Natural killer cell (primary cell): ENCODE measurements at places on chromosomes 3 and 15. TPM values are rescaled to one million over a fixed set of nuclear protein-coding genes. Genes with fewer than 3 reads are reported as not detected.

DNA sequence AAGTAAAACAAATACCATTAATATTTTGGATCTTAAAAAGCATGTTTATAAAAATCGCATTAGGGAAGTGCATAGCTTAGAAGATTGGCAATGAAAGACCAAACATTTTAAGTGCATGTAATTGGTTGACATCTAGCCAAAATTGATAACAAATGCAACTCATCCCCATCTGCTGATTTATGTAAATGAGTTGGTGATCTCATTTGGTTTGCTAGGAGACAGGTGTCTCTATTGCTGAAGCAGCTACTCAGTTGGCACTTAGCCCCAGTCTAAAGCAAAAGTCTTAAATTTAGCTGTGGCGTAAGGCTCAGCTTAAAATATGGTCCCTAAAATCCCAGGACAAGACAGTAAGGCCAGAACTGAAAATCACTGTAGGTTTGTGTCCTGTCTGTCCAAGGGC lies 113.5 kb upstream of the CHL1 start:
- no peaks in the 10 kb centered on the region for H3K4me1 ChIP-seq
- H3K4me3 ChIP-seq: no peak overlapping the region
- H3K36me3 ChIP-seq: no peaks in the 10 kb centered on the region
- no peak for DNase-seq
- H3K27me3 ChIP-seq: no peaks in the 10 kb centered on the region

DNA sequence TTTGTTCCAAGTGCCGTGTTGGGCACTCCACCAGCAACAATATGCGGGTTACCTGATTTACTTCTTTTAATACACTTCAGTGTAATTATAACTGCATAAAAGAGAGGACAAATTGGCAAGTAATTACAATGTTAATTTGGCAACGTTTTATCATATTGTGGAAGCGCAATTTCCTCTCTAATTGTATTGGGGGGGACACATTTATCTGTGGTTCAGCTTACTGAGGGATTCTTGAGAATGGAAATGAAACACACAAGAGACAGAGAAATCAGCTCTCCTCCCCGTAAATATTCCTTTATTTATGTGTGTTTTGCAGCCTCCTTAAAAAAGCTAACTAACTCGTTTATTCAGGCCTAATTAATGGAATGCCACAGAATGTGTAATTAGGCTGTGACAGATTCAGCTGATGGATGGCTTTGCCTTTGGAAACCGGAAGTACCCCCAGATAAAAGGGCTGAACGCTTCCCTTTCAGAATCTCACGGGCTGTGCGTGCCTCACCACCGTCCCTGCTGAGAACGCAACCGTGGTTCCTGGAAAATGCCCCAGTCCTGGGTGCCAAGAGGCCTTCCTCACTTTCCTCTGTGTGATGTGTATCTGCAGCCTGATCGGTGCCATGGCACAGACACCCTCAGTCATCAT lies 247.1 kb upstream of the ST8SIA2 start:
- H3K36me3 ChIP-seq: peaks cover 11% of the 10 kb centered on the region
- H3K27ac ChIP-seq: no peak overlapping the region
- H3K4me1 ChIP-seq: no peaks in the 10 kb centered on the region
- H3K4me3 ChIP-seq: no peak overlapping the region
- no peak for DNase-seq

The CLDN18 gene
- not detected for total RNA-seq

- no peaks in the 10 kb centered on the region for H3K27me3 ChIP-seq
- H3K4me1 ChIP-seq: no peaks in the 10 kb centered on the region
- H3K36me3 ChIP-seq: no peaks in the 10 kb centered on the region
Measured at GRCh38 chr15:93382200-93382820, 293.3 kb upstream of the RGMA start.

The TCAIM gene
- total RNA-seq: 11.0 TPM

The RNU5B-1 gene
- not detected for total RNA-seq

GRCh38 chr3:178455946-178456345 lies 80.3 kb upstream of the KCNMB2 start:
- no peaks in the 10 kb centered on the region for H3K27me3 ChIP-seq
- no peak overlapping the region for H3K4me3 ChIP-seq
- no peak for DNase-seq
- no peaks in the 10 kb centered on the region for H3K4me1 ChIP-seq
- no peak overlapping the region for H3K27ac ChIP-seq

GRCh38 chr3:15708882-15709677 lies 88.7 kb downstream of the ANKRD28 start:
- H3K4me1 ChIP-seq: no peaks in the 10 kb centered on the region
- H3K27me3 ChIP-seq: no peaks in the 10 kb centered on the region
- H3K36me3 ChIP-seq: peaks cover 39% of the 10 kb centered on the region
- H3K4me3 ChIP-seq: no peak overlapping the region
- DNase-seq: no peak

The COMMD4 gene
- total RNA-seq: 56.3 TPM

The GP9 gene
- total RNA-seq: 8.6 TPM

DNA sequence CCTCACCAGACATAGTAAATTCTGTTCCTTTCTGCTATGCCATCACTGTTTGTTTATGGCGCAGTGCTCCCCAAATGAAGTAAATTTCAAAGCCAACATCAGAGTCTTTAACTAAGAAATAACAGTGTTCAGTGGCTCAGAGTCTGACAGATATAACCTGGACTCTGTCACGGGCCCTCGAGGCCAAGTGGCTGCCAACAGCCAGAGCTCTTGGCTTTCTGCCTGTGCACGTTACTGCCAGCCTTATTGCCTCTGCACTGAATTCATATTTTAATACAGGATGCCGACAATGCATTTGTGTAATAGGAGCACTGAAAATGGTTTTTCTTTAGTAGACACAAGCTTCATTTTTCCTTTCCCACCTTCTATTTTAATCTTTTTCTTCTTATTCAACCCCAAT lies 219.9 kb downstream of the NLGN1 start:
- H3K4me3 ChIP-seq: no peak overlapping the region
- no peaks in the 10 kb centered on the region for H3K4me1 ChIP-seq
- no peaks in the 10 kb centered on the region for H3K27me3 ChIP-seq
- H3K27ac ChIP-seq: no peak overlapping the region
- no peak for DNase-seq

DNA sequence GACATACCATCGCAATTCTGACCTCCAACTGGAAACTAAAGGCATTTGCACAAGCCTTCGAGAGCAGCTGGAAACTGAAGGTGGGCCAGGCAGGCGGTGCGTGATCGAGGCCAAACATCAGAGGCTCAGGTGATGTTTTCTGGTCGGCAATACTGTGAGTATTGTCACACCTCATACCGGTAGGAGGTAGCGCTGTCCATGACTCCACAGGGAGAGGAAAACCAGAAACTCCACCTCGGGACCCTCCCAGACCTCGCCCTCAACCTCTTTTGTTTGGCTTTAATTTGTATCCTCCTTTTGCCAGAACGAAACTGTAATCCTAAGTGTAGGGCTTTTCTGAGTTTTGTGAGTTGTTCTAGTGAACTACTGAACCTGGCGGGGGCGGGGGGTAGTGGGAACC lies 43.6 kb downstream of the LDHAL6B start:
- DNase-seq: no peak
- no peak overlapping the region for H3K4me3 ChIP-seq
- H3K27ac ChIP-seq: no peak overlapping the region
- H3K27me3 ChIP-seq: no peaks in the 10 kb centered on the region
- peaks cover 12% of the 10 kb centered on the region for H3K4me1 ChIP-seq

- no peaks in the 10 kb centered on the region for H3K4me1 ChIP-seq
- H3K27ac ChIP-seq: no peak overlapping the region
- no peaks in the 10 kb centered on the region for H3K27me3 ChIP-seq
- DNase-seq: no peak
- no peaks in the 10 kb centered on the region for H3K36me3 ChIP-seq
Measured at GRCh38 chr3:169591983-169592644, 71.4 kb downstream of the MECOM start.

DNA sequence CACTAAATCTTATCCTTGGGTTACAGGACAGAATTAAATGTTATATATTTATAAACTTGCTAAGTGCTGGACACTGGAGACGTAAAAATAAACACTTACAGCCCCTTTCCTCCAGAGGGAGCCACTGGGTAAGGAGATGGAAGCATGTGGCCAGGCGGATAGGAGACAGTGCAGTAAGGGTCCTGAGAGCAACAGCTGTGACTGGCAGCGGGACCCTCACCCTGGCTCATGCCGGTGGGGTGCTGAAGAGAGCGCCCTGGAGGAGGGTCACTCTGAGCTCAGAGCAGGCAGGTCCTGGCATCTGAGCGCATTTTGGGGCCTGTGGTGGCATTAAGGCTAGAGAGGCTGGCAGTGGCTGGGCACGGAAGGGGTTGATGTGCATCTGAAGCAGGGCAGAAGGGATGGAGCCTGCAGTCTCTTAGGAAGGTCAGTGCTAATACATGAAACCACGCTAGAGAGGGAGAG lies 16.0 kb downstream of the SEC61A1 start:
- no peak for DNase-seq
- H3K27me3 ChIP-seq: no peaks in the 10 kb centered on the region
- H3K4me1 ChIP-seq: no peaks in the 10 kb centered on the region
- peaks cover 88% of the 10 kb centered on the region for H3K36me3 ChIP-seq
- no peak overlapping the region for H3K4me3 ChIP-seq

The TP63 gene
- not detected for total RNA-seq

- no peak overlapping the region for H3K4me3 ChIP-seq
- DNase-seq: no peak
- no peaks in the 10 kb centered on the region for H3K27me3 ChIP-seq
- peaks cover 88% of the 10 kb centered on the region for H3K36me3 ChIP-seq
Measured at GRCh38 chr15:82832601-82833361, 23.4 kb downstream of the WHAMM start.
